ENCODE measurements at places on chromosomes 3 and 15.

GRCh38 chr15:48936666-48937065 lies 27.1 kb downstream of the SHC4 start:
- no peak for DNase-seq

DNA sequence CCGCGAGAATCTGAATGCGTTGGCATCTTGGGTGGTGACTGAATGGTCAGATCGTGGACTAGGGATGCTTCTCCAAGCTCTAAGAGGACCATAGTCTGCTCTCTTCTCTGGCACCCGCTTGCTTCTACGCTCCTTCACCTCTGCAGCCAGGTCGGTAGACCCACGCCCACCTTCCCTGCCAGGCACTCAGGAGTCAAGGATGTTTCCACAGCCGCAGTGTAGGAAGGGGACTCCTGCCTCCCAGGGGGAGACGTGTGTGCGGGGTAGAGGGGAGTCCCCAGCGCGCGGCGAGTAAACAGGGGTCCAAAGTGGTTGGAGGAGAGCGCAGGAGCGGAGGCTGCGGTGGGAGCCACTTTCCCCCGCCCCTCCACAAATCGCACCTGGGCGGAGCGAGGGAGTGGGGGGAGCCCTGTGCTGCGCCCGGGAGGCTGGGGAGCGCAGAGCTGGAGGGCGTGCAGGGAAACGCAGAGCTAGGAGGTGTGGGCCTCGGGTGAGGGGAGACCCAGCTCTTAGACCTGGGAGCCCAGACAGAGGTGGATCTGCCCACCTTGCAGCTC lies 1.7 kb downstream of the LRRC3B start:
- DNase-seq = peak; percentile 16

DNA sequence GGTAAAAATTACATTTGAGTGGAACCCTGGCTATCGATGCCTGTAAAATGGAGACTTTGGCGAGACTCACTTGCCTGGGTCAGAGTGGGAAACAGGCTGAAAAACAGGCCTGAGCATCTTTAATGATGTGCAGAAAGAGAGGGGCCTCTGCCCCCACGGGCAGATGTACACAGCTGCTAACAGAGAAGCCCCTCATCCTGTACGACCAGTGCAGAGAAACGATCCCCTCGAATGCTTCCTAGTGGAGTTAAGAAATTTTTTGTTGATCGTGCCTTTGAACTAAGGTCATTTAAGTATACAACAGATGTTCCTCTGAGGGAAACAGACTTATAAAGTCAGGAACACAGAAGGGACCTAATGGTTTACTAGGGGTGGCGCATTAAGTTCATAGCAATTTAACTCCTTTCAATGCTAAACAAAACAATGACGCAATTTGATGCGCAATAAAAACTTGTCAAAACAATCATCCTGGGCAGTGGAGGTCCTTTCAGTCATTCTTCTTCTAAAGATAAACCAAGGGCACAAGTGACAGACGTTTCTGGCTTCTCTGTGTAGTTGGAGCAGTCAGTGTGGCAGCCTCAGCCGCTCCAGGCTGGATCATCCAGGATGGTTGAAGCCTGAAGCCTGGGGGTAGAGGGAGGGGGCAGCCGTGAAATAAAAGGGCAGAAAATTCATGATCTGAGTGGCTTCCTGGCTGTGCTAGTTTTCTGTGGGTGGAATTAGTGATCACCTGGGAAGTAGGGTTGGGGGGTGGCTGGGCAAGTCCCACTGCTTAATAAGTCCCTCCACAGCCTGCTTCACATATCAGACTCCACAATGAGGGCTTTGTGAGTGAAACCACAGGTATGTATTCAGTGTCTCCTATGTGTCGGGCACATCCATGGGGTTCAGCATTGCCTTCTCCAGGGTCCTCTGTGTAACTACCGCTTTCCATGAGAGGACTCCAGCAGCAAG lies 50.8 kb upstream of the MRPS22 start:
- DNase-seq = no peak

DNA sequence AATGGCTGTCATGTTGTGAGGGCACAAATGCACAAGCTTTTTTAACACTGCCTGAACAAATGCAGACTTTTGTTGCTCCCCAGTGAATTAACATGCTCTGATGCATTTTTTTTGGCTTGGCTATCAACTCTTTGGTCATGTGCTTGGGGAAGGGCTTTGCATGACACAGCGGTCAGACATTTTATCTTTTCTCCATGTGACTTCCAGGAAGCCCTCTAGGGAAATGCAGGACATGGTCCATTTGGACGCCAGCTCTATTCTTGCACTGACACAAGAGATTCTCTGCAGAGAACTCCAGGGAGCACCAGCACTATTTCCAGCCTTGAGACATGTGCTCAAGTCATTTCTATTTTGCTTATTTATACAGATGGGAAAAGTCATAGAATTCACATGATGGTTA lies 46.2 kb downstream of the NEK11 start:
- DNase-seq = no peak

- DNase-seq = no peak
Observed at GRCh38 chr3:183381179-183381578, 47.2 kb downstream of the MCF2L2 start.

GRCh38 chr15:31365655-31366127 lies 39.1 kb downstream of the KLF13 start:
- peak; percentile 35 for DNase-seq

GRCh38 chr15:49723981-49724380 lies 103.1 kb downstream of the DTWD1 start:
- no peak for DNase-seq

DNA sequence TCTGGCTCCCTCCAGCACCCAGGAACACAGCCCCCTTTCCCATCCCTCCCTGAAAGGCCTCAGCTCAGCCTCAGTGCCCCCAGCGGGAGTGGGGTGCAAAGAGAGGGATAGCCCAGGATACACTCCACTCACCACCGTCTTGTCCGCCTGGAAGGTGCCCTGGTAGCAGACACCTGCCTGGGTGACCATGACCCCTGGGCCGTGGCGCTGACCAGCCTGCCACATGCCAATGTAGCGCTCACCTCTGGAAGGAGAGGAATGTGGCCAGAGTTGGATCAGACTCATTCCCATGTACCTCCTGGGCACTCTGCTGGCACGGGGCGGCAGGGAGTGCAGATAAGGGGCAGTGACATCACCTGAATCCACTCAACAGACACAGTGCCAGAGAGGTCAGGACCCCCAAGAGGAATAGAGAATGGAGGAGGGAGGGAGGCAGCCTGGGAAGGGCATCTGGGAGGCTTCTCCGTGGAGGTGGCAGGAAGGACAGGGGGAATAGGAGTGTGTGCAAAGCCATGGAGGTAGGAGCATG lies 13.1 kb downstream of the ALS2CL start:
- DNase-seq = no peak

DNA sequence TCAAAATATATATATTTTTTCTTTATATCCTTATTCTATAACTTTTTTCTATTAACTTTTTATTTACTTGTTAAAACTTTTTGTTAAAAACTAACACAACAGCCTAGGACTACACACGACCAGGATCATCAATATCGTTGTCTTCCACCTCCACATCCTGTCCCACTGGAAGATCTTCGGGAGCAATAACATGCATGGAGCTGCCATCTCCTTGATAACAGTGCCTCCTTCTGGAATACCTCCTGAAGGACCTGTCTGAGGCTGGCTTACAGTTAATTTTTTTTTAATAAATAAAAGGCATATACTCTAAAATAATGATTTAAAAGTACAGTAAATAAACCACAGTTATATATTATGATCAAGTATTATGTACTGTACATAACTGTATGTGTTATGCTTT lies 58.9 kb downstream of the SFMBT1 start:
- DNase-seq = no peak

GRCh38 chr3:123404391-123404790 lies 44.5 kb downstream of the ADCY5 start:
- DNase-seq = no peak
